Osteoblast (primary cell): ENCODE measurements at places on chromosomes 5 and 9. TPM values are rescaled to one million over a fixed set of nuclear protein-coding genes. Genes with fewer than 3 reads are reported as not detected.
A peak's percentile ranks its signal among the peaks of the same experiment; 100 is the strongest.

The ZNF483 gene
- 5.9 and 6.2 TPM in 2 replicates for total RNA-seq

GRCh38 chr5:16726538-16726946, 109.7 kb upstream of the RETREG1 start:
- no peaks in the 10 kb centered on the region for H3K4me1 ChIP-seq
- no peak overlapping the region for H3K27ac ChIP-seq
- no peaks in the 10 kb centered on the region for H3K27me3 ChIP-seq
- no peak for DNase-seq
- H3K36me3 ChIP-seq, result peaks cover 5% of the 10 kb centered on the region
- no peak overlapping the region for H3K4me3 ChIP-seq

DNA sequence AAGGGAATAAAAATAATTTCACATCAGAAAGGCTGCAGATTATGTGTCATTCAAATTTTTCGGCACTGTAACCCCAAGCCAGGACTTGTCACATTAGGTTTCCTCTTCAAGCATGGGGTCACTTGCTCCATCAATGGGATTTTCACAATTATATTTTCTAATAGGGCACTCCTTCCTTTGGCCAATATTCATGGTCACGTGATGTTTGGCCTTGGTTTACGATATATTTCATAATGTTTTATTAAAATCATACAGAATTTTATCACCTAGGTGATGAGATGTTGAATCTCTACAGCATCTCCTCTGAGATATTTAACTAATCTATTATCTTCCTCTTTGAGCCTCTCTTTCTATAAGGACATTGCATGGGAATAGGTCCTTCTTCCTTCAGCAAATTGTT, 523.5 kb upstream of the SEMA6A start:
- no peak overlapping the region for H3K4me3 ChIP-seq
- no peaks in the 10 kb centered on the region for H3K27me3 ChIP-seq
- H3K27ac ChIP-seq, result no peak overlapping the region
- H3K36me3 ChIP-seq, result no peaks in the 10 kb centered on the region

GRCh38 chr5:68343421-68343826, 127.9 kb downstream of the PIK3R1 start:
- H3K4me1 ChIP-seq, result peaks cover 30% of the 10 kb centered on the region
- no peak overlapping the region for H3K4me3 ChIP-seq
- peak; percentile 61 for DNase-seq
- H3K36me3 ChIP-seq, result no peaks in the 10 kb centered on the region
- peak overlapping the region; percentile 72 for H3K27ac ChIP-seq
